ENCODE measurements at places on chromosomes 6 and 20.

DNA sequence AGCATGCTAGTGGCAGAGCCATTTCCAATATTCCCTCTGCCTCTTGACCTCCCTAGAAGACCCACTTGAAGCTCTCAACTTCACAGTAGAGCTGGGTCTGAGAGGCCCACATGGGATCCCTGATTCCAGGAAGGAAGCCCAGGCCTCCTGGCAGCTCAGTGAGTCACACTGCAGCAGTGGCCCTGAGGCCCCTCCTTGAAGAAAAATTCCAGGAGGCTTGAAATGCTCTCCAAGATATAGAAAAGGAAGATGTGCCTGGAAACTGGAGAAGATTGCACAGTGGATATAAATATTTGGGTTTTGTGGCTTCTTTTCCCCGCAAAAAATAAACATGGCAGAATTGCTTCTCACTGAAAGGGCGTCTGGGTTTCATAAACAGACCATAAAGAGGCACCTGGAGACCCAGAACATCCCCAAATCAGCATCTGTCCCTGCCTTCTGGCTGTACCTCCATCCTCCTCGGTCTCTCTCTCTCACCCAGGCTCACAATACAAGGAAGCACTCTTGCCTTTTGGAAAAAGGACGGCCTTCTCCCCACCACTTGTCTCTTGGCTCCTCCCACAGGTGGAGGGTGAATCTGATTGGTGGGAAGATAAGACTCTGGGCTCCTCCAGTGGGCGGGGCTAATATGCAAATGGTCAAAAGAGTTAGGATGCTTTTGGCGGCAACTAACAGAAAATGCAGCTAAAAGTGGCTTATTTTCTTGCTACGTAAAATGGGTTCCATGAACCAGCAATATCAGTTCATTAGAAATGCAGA, 200.0 kb upstream of the SULF2 start:
- DNase-seq: peak; percentile 72

GRCh38 chr6:13435477-13436246, 51.7 kb downstream of the GFOD1 start:
- DNase-seq: no peak

DNA sequence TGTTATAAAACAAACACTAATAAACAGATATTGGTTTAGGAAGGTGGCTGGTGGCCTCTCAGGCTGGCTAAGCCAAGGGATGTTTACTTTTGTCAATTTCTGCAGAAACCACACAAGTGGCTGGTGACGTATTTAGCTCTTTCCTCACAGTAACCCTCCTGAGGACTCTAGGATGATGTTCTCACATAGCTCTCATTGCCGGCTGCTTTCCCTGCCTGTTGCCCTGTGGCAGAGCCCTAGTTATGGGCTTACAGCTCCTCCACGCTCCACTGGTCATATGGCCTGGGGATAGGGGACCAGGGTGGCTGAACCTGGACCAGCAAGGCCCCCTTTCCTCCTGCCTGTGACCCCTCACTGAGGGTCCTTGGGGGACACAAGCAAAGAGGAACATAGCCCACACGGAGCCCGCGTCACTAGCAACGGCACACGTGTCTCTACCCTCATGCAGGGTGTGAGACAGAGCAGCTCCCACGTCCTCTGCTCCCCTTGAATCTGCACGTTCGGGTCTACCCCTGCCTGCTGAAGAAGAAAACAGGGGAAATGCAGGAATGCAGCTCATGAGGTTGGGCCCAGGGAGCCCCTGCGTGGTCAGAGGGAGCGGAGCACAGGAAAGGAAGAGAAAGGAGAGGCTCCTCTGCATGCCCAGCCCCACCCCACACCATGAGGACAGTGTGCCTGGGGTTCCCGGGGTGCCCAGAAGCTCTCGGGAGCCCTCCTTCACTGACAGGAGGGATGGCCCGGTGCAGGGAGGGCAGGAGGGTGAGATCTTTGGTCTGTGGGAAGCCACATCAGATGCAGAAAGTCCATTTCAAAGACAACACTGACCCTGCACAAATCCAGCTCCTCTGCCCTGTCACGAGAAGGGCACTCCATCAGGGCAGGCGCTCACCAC, 13.9 kb downstream of the RAMACL start:
- peak; percentile 34 for DNase-seq

GRCh38 chr6:83853178-83854000, at the start of gene RIPPLY2:
TSS of gene RIPPLY2 (plus strand) at chr6:83853360. CDS start at chr6:83853417, 57 bp downstream.
- no peak for DNase-seq

DNA sequence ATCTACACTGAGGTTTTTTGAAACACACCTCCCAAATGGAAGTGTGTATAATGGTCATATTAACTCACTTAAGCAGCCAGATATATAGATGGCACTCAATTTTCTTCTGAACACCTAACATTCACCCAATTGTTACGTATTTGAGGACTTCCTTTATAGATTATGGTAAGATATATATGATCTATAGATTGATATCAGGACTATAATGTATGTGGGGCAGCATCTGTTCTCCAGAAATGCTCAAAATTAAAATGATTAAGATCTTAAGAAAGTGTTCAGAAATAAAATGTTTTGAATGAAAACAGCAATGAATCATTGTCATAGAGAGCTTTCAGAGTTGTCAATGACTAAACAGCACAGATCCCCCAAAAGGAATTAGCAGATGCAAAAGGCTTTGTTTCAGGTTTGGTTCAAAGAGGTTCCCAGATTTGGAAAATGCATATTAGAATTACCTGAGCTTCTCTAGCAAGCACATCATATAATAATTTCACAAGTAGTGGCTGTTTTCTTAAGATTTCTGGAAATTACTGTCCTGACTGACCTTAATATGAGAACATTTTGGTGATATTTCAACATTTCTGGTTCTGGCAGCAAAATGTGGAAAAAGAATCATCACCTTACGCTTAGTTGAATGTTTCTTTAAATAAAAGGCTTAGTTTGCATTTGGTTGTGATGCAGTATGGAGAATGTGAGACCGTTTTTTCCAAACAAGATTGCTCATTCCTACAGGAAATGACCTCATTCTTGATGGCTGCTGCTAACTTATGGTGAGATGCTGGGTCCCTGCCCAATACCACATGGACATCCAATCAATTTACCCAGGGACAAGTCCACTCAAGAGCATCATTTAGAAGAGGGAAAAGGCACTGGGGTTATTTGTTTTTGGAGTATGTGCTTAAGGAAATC, 31.5 kb downstream of the TRAF3IP2 start:
- DNase-seq: peak; percentile 91

GRCh38 chr6:74780831-74781230, 425.0 kb downstream of the COL12A1 start:
- no peak for DNase-seq

DNA sequence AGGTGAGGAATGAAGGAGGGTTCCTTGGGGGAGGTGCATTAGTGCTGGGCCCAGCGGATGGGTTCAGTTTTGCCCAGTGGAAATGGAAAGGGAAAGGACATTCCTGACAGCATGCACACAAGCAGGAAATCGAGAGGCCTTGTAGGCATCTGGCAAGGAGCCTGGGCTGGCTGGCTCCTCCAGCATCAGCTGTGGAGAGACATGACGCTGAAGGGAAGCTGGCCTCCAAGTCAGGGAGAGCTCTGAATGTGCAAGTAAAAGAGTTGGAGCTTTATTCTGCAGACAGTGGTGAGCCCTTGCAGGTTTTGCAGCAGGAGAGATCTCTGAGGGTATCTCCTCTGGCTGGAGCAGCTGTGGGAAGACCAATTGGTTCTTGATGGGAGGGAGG, 154.3 kb downstream of the MRPL14 start:
- peak; percentile 60 for DNase-seq

DNA sequence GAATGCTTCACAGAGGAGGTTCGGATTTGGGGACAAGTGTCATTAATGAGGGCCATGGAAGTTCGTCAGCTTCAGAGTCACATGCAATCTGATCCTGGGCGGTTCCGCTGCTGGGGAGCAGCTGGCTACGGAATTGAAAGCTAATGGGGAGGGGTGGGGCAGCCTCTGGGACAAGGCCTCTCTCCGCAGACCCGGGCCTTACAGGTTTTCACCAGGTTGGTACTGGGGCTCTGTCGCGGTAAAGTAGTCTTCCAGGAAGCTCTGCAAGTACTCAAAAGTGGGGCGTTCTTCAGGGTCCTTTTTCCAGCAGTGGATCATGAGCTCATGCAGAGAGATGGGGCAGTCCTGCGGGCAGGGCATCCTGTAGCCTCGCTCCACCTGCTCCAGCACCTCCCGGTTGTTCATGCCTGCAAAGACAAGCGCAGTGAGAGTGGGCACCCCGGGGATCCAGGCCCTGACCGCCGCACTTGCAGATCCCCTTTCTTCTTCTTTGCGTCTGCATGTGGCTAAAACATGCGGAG, 55.9 kb upstream of the TRAF3IP2 start:
- DNase-seq: no peak

DNA sequence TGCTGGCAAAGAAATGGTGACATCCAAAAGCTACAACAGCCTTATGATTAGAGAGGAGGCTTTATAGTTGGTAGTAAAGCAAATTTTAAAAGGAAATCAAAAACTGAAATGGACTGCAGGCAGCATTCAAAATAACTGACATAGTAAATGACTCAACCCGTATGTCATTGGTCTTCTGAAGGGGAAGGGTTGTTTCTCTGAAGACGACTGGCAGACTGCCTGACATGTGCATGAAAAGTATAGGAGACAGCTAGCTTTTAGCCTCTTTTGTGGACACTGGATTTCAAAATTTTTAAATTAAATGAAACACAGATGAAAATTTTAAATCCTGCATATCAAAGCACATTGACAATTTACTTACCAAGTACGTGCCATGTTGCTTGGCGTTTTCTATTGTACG, 90.7 kb downstream of the TRMT6 start:
- DNase-seq: peak; percentile 16

DNA sequence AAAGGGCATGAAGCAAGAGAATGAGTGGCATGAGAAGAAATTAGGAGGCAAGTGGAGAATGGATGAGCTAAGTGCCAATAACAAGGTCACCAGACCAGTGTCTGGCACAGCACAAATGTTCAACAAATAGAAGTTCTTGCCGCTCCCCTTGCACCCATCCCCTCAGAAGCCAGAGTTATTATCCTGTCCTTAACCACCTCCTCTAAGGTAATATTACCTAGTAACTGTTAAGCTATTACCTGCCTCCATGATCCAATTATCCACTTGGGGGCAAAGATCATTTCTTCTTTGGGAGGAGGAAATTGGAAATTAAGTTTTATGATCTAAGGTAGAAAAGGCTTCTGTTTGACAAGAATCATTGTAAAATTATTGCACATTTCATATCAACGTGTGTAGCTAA, 133.8 kb downstream of the FOXA2 start:
- DNase-seq: no peak

GRCh38 chr6:128981716-128982115, 98.8 kb downstream of the LAMA2 start:
- no peak for DNase-seq

DNA sequence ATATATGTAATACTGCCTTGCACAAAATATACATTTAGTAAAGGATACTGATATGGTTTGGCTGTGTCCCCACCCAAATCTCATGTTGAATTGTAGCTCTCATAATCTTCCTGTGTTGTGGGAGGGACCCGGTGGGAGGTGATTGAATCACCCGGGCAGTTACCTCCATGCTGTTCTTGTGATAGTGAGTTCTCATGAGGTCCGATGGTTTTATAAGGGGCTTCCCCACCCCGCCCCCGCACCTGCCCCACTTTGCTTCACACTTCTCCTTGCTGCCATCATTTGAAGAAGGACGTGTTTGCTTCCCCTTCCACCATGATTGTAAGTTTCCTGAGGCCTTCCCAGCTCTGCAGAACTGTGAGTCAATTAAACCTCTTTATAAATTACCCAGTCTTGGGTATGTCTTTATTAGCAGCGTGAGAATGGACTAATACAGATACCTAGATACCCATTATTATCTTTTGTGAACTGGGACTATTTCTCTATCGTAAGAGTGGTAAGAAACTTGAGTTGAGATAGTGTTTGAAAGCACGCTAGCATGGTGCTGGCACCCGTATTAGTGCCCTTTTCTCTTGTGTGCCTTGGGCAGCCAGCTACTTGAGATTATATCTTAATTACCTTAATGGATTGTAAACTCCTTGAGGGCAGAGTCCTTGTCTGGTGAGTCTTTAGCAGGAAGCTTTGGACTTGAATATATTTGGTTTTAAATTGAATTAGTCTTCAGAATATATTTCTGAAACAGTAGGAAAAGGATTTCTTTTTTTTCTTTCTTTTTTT, 25.6 kb downstream of the TOP1 start:
- no peak for DNase-seq

- no peak for DNase-seq
Measured at GRCh38 chr20:13756551-13756950, 28.2 kb downstream of the ESF1 start.

- no peak for DNase-seq
Measured at GRCh38 chr20:60403105-60403741, 445.0 kb downstream of the CDH26 start.

GRCh38 chr6:132964101-132964867, 149.9 kb downstream of the RPS12 start:
- peak; percentile 22 for DNase-seq

- no peak for DNase-seq
Measured at GRCh38 chr20:672963-673602, 2.5 kb downstream of the SCRT2 start.

- peak; percentile 97 for DNase-seq
Measured at GRCh38 chr6:89080281-89081128, at the start of gene PNRC1. TSS of gene PNRC1 (plus strand) at chr6:89080751. CDS start at chr6:89080895, 144 bp downstream.

DNA sequence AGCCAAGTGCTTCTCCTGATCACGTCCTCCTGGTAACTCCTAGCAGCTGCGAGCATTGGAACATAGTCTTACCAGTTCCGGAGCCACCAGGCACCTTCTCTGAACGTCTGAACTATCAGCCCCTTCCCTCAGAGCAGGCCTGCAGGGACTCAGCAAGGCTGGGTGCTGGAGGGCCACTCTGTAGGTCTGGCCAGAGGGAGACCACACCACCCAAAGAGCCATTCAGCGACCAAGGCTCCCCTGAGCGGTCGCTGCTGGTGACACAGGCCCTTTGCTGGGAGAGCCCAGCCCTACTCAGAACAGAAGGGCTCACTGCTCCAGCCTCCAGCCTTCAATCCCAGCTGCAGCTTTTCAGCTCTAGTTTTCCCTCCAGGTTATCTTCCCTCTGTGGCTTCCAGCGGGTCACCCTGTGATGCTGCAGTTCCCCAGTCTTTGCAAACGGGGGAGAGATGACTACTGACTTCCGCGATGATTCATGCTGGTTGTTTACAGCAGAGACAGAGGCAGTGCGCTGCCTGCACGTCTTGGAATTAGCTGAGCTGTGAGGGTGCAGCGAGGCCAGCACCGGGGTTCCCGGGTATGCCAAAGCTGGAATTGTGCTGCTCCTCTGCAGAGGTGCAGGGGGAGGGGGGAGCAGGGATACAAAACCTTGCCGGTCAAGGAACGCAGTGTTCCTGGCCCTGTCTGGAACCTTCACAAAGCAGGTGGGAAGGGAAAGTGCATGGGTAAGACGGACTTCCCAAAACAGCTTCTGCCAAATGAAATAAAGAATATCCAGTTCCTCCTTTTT, 161.4 kb downstream of the LY86 start:
- peak; percentile 84 for DNase-seq

DNA sequence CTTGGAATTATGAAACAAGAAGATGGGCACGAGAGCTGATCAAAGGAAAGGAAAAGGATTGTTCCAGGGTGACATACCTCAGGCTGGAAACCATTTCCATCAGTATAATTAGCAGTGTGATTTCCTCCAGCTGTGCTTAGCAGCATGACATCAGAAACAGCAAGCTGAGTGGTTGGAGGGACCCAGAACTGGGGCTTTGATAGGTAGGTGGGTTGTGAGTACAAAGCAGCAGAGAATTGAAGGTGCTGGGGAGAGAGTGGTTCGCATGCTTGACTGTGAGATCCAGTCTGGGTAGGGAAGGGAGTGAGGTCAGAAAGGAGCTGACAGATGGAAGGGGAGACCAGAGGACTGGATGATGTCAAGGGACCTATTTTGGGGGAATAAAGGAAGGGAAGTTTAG, 90.4 kb downstream of the CD164 start:
- no peak for DNase-seq
